Dermis blood vessel endothelial cell (primary cell): ENCODE measurements at places on chromosomes 2 and 18. TPM values are rescaled to one million over a fixed set of nuclear protein-coding genes. Genes with fewer than 3 reads are reported as not detected.

Gene IL36B
- not detected in 2 replicates for total RNA-seq

Gene DBI
- 82.2 and 121 TPM in 2 replicates for total RNA-seq

Gene MLPH
- 0.28 and 1.0 TPM in 2 replicates for total RNA-seq

Gene RUFY4
- not detected in 2 replicates for total RNA-seq

Gene ANKRD62
- not detected in 2 replicates for total RNA-seq

Gene MC2R
- total RNA-seq = not detected in 2 replicates
